LoVo (cell line): ENCODE measurements at places on chromosomes 11 and 22.

DNA sequence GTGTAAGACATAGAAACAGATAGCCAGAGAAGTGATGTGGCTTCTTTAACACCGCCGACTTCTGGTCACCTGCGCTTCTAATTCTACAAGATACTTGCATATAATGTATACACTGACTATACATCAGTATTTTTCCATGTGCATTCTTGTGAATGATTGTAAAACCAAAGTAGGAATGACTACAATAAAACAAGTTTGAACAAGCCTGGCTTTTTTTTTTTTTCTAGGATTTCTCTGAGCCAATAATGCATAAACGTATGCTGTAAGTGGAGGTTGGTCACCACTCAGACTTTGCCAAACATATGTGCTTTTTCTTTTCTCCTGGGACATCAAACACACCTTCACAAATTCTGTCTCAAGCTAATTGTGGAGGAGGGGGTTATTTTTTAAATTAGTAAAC is 237.8 kb upstream of the KIRREL3 start:
- no peak for DNase-seq

GRCh38 chr11:1158681-1159487 is 1.1 kb downstream of the MUC5AC start:
- DNase-seq = no peak

- DNase-seq = no peak
Observed at GRCh38 chr11:83784419-83784818, 498.3 kb upstream of the CCDC90B start.

DNA sequence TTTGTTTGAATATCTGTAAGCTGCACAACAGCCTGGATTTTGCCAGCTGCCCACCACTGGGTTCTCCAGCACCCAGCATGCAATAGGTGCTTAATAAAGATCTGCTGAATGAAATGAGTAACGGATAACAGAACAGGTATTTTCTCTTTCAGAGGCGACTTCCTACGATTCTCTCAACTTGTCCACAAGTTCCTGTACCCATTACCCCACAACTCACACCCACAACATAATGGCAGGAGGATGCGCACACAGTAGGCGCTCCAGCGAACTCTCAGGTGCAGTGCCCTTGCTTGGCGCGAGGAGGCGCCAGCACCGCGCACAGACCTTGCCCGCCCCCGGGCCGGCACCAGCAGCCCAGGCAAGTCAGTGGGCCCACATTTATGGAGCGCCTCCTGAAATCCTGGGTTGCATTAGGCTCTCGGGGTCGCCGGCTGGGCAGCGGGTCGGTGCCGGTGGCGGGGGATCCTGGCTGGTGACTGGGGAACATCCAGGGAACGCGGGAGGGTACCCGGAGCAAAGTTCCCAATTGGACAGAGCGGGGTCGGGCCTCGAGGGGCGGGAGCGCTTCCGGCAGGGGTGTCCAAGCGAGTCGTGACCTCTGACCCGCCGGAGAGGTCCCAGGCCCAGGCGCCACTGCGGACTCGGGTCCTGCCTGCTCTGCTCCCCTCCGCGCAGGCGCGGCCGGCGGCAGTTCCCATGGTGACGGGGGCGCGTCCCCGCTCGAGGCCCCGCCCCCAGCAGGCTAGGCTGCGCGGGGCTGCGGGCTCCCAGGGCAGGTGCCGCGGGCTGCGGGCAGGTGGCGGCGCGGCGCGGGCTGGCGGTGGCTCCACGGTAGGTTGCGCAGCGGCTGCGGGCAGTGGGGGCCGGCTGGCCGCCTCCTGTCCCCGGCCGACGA is at the start of gene KIAA1671:
TSS of gene KIAA1671 (plus strand) at position 775 of the 895 bp plus-strand sequence. CDS start 75,284 bp downstream, outside the sequence.
- DNase-seq = peak; percentile 92

DNA sequence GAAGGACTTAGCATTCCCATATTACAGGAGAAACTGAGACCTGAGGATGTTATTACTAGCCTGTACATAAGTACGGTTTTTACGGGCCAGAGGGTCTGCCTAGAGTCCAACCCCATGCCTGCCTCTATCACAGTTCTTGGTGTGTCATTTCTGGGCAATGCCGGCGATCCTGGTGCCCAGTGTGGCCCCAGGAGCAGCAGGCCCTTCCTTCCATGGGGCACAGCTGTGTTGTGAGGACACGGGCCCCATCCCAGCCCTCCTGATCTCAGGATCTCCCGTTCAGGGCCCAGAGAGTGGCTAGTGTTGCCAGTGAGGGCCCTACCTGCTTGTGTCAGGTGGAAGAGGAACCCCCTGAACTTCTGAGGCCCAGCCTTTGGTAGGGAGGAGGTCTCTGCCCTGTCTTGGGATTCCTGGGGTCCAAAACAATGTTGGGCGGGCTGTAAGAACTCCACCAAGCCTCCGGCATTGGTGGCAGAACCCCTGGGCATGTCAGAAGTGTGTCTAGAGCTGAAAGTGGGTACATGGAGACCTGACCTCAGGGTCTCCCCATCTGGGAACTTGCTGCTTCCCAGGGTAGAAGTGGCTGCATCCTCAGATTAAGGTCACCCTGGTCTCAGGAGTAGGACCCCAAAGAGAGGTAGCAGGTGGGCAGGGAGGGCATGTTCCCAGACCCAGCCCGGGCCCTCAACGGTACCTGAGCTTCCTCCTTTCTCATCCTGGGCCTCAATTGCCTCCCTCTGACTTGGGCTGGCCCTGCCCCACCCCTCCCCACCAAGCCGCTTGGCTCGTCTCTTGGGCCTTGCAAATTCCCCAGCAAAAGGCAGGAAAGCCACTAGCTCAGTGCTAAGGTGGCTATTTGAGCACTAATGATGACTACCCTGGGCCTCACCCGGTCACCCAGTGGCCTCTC is 74.6 kb upstream of the KCNQ1OT1 start:
- no peak for DNase-seq

GRCh38 chr11:122874991-122875390 is 7.6 kb upstream of the JHY start:
- DNase-seq = no peak
